Esophagus squamous epithelium (tissue), 5 donors: ENCODE measurements at places on chromosomes 12 and 14. TPM values are rescaled to one million over a fixed set of nuclear protein-coding genes. Genes with fewer than 3 reads are reported as not detected.

- DNase-seq, result no peak
Observed at GRCh38 chr12:28327722-28328121, 137.5 kb downstream of the CCDC91 start.

DIO3 gene
- total RNA-seq, result 4.0 TPM

RTN1 gene
- total RNA-seq, result 0.18 TPM

HOXC4 gene
- 1.1 TPM for total RNA-seq

DNA sequence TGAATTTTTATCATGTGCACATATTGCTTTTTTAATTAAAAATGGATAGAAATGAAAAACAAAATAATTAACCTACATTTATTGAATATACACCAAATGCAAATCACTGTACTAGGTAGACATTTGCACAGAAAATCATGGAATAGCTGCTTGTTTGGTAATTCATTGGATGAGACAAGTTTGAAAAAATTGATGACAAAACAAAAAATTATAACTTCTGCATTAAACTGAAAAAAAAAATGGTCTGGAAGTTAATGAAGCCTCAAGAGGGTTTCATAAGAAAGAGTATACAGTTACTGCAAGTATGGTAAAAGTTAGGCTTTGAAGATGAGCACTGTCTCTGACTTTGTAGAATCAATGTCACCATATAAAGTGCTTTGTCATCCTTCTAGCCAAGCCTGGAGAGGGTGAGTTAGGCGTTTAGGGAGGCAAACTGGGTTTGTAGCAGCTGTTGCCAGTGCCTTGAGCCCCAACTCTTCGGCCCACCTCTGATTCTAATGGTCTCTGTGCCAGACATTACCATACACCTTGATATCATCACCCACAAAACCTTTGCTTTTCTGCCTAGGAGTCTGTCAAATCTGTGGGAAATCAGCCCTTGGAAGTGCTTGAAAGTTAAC, 291.1 kb upstream of the CLEC14A start:
- no peak for DNase-seq

KRT73 gene
- not detected for total RNA-seq

GRCh38 chr12:85923767-85924331, 49.8 kb downstream of the NTS start:
- DNase-seq, result no peak

MIPOL1 gene
- 5.8 TPM for total RNA-seq

GRCh38 chr12:115485503-115485902, 792.0 kb downstream of the MED13L start:
- no peak for DNase-seq

SCN8A gene
- total RNA-seq, result 0.26 TPM

DNA sequence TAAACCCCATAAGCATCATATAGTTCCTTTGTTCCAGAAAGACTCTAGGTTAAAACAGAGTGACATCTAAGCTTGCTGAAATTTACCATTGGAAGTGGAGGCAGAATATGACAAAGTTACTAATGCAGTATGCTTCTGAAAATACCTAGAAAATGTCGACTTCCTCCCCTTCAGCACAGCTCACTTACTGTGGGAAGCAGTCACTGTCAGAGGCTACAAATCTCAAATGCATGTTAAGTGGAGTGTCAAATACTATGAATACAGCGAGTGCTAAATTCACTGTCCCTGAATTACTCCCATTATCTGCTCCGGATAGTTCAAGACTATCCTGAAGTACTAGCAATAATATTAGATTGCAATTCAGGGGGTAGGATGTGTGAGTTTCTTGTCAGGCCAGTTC, 1454.6 kb downstream of the AACS start:
- no peak for DNase-seq

GRCh38 chr12:132230381-132230780, 86.1 kb downstream of the NOC4L start:
- no peak for DNase-seq

NGDN gene
- total RNA-seq, result 43.3 TPM

ANO4 gene
- not detected for total RNA-seq

DNA sequence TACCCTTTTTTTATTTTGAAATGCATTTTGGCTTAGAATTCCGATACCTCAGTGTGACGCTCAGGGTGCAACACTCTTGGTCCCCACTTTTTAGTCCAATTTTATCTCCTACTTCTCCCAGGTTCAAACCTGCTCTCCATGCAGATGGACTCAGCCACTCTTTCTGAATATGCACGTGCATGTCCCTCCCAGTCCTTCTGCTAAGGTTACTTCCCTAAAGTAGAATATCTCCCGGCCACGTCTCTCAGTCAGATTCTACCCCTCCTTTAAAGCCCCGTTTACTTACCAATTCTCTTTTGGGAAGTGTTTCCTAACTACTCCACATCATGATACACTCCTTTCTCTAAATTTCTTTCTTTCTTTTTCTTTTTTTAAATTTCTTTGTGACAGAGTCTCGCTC, 15.5 kb upstream of the PARP11 start:
- DNase-seq, result no peak

- DNase-seq, result no peak
Observed at GRCh38 chr12:104060791-104061190, 3.5 kb upstream of the HCFC2 start.

ZBTB39 gene
- 5.4 TPM for total RNA-seq

GRCh38 chr12:120614848-120615247, 25.6 kb upstream of the CABP1 start:
- DNase-seq, result no peak

DNA sequence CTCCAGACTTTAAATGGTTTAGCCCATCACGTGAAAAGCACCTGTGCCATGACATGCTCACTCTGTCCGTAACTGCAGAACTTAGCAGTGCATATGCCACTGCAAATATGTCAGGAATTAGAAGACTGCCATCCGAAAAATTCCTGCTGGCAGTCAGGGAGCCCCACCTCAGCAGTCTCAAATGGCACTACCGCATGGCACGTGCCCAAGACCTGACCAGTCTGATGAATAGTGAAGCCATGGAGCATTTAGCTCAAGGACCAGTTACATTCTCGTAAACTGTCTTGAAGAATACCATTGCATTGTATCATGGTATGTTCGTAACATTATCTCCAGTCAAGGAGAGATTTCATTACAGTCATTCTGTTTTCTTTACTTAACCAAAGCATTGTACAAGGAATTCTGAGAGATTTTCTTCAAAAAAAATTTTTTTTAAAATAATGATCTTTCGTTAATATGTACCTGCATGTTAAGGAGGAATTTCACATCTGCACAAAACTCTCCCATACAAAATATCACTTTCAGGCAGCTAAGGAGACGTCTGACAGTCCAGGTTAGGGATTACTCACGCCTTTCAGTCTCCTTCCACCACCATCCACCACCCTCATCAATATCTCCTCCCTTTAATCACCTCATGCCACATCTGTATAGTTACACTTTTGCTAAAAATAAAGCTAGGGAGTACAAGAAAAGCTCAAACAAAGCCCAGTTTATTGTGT, 138.5 kb downstream of the ANO2 start:
- no peak for DNase-seq

INSM2 gene
- not detected for total RNA-seq

ORMDL2 gene
- 30.8 TPM for total RNA-seq

AMDHD1 gene
- 0.19 TPM for total RNA-seq

GRCh38 chr14:22422238-22422637, 166.8 kb downstream of the DAD1 start:
- no peak for DNase-seq

- no peak for DNase-seq
Observed at GRCh38 chr14:85675957-85676356, 146.0 kb downstream of the FLRT2 start.

- no peak for DNase-seq
Observed at GRCh38 chr12:29752121-29752520, 31.6 kb downstream of the TMTC1 start.

TAS2R43 gene
- total RNA-seq, result not detected

GRCh38 chr12:47813511-47814196, 6.0 kb downstream of the HDAC7 start:
- no peak for DNase-seq

DNA sequence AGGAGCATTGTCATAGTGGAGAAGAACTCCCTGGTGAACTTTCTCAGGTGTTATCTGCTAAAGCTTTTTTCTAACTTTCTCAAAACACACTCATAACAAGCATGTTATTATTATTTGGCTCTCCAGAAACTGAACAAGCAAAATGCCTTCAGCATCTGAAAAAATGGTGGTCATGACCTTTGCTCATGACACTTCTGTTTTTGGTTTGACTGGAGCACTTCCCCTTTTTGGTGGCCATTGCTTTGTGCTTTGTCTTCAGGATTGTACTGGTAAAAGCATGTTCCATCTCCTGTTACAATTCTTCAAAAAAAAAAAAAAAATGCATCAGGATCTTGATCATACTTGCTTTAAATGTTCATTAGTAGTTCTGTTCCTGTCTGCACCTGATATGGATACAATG, 1241.6 kb upstream of the USP15 start:
- DNase-seq, result no peak

B4GALNT3 gene
- total RNA-seq, result 9.7 TPM

DNA sequence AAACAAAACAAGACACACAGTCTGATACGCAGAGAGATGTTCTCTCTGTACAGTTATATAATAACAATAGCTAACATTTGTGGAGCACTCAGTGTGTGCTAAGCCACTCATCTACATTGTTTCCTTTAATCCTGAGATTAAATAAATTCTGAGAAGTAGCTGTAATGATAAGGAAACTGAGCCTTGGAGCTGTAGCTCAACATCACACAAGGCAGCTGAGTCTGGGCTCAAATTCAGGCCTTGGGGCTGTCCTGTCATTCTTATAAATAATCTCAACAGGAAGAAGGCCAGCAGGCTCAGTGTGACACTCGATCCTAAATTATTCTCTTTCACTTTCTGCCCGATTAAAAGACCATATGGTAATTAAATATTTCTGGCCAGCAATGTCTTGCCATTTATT, 24.5 kb downstream of the CDKN1B start:
- DNase-seq, result no peak

RITA1 gene
- 20.5 TPM for total RNA-seq

SLC6A15 gene
- 11.6 TPM for total RNA-seq

PSME2 gene
- total RNA-seq, result 84.1 TPM

DNA sequence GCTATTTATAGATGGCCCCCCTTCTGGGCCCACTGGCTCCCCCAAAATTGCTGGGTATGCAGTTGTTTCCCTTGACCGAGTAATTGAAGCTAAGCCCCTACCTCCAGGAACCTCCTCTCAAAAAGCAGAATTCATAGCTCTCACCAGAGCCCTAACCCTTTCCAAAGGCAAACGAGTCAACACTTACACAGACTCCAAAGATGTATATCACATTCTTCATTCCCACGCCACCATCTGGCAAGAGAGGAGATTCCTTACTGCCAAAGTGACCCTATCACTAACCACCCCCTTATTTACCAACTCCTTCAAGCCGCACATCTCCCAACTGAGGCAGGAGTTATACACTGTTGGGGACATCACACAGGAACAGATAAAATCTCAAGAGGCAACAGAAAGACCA, 66.8 kb downstream of the MOK start:
- DNase-seq, result no peak

ACRBP gene
- total RNA-seq, result 0.35 TPM

- DNase-seq, result no peak
Observed at GRCh38 chr12:118061873-118062843, 1.2 kb upstream of the WSB2 start.

- no peak for DNase-seq
Observed at GRCh38 chr14:75125617-75126016, 1.2 kb downstream of the NEK9 start.

CLEC4C gene
- not detected for total RNA-seq

DNA sequence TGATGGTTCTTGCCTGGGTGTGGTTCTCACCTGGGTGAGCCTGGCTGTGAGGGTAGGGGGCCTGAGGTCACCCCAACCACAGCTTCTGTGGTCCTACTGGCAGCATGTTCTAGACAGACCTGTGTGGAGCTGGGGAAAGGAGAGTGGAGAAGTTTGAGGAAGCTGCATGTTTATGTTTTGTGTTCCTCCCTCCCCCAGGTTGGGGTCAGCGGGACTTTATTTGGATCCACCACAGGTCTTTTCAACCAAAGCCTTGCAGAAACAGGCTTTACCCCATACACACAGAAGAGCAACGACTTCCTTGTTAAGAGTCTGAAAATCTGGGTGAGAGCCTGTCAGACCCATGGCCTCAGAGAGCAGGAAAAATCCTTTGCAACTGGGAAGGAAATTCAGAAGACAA, 5.6 kb downstream of the CD9 start:
- DNase-seq, result no peak

ANKRD33 gene
- not detected for total RNA-seq

SRRM4 gene
- total RNA-seq, result not detected

- DNase-seq, result no peak
Observed at GRCh38 chr12:132600048-132601032, 10.0 kb downstream of the LRCOL1 start.

CCDC38 gene
- total RNA-seq, result not detected

- DNase-seq, result no peak
Observed at GRCh38 chr14:89351516-89352404, 65.3 kb downstream of the FOXN3 start.

- DNase-seq, result no peak
Observed at GRCh38 chr12:65505386-65506121, 227.1 kb downstream of the MSRB3 start.

SLC5A8 gene
- not detected for total RNA-seq

TMPRSS12 gene
- not detected for total RNA-seq

DNA sequence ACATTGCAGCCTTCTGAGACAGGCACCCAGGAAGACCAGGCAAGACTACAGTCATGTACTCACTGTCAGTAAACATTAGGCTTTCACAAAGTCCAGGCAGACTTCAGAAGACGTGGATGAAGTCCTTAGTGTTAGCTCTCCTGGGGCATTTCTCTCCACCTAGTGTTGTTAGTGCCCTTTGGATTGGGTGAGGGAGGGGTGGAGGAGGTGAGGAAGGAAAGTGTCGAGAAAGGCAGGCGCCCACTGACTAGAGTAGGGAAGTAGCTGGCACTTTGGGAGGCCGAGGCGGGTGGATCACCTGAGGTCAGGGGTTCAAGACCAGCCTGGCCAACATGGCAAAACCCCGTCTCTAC, 20.2 kb downstream of the TMEM229B start:
- no peak for DNase-seq
